ENCODE measurements at places on chromosomes 11 and 22. TPM values are rescaled to one million over a fixed set of nuclear protein-coding genes. Genes with fewer than 3 reads are reported as not detected.

DNA sequence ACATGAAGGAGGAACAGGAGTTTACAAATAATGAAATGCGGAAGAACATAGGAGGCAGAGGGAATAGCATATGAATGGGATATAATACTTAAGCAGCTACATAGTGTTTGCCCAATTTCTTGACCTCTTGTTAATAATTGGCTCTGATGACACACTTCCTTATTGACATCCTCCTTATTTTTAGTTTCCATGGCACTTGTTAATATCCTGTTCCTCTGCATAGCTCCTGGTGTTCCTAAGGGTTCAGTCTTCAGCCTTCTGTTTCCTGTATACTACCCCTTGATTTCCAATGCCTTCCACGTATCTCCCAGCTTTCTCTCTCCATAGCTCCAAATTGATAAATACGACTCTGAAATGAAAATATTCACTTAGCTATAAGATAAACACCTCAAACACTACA, 663.8 kb upstream of the API5 start:
- no peaks in the 10 kb centered on the region for H3K4me1 ChIP-seq
- H3K27me3 ChIP-seq = no peaks in the 10 kb centered on the region
- no peak overlapping the region for H3K4me3 ChIP-seq

GRCh38 chr11:126993599-126993998, 7.0 kb downstream of the KIRREL3 start:
- peaks cover 35% of the 10 kb centered on the region for H3K4me1 ChIP-seq
- no peaks in the 10 kb centered on the region for H3K36me3 ChIP-seq
- no peak overlapping the region for H3K4me3 ChIP-seq
- H3K27me3 ChIP-seq = peaks cover 23% of the 10 kb centered on the region
- no peak overlapping the region for H3K27ac ChIP-seq

DNA sequence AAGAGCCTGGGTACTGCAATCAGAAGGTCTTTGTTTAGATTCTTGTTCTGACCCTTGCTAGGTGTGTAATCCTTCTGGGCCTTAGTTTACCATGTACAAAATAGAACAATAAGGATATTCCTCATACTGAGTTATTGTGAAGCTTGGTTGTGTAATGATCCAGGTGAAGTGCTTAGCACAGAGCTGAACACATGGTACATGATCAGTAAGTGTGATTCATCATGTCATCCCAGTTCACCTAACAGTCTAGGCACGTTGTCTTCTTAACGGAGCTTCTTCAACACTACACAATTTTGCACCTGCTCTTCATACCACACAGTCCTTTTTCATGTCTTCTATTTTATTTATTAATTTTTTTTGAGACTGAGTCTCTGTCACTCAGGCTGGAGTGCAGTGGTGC, 234.3 kb upstream of the TENM4 start:
- H3K27ac ChIP-seq = no peak overlapping the region
- H3K4me3 ChIP-seq = no peak overlapping the region
- H3K27me3 ChIP-seq = no peaks in the 10 kb centered on the region

- peaks cover 6% of the 10 kb centered on the region for H3K4me1 ChIP-seq
- H3K4me3 ChIP-seq = no peak overlapping the region
- H3K36me3 ChIP-seq = peaks cover 4% of the 10 kb centered on the region
- no peaks in the 10 kb centered on the region for H3K27me3 ChIP-seq
These were observed 340.8 kb upstream of the PITPNB start for GRCh38 chr22:28259774-28260312.

- no peaks in the 10 kb centered on the region for H3K36me3 ChIP-seq
- H3K4me3 ChIP-seq = no peak overlapping the region
- H3K4me1 ChIP-seq = no peaks in the 10 kb centered on the region
- no peaks in the 10 kb centered on the region for H3K27me3 ChIP-seq
- DNase-seq = no peak
- no peak overlapping the region for H3K27ac ChIP-seq
These were observed 246.5 kb upstream of the DDI1 start for GRCh38 chr11:103789952-103790351.

DNA sequence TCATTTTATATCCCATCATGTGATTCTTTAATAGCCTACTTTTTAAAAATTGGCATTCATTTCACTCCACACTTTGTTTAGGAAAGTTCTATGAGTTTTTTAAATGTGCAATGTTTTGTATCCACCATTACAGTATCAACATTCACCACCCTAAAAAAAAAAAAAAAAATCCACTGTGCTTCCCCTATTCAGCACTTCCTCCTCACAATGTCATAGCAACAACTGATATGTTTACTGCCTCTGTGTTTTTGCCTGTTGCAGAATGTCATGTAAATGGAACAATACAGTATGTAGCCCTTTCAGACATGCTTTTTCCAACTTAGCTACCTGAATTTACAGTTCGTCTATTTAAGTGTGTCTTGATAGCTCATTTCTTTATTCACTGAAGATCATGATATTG, 754.2 kb downstream of the FAM181B start:
- H3K27me3 ChIP-seq = no peaks in the 10 kb centered on the region
- H3K4me3 ChIP-seq = no peak overlapping the region
- no peaks in the 10 kb centered on the region for H3K36me3 ChIP-seq

DNA sequence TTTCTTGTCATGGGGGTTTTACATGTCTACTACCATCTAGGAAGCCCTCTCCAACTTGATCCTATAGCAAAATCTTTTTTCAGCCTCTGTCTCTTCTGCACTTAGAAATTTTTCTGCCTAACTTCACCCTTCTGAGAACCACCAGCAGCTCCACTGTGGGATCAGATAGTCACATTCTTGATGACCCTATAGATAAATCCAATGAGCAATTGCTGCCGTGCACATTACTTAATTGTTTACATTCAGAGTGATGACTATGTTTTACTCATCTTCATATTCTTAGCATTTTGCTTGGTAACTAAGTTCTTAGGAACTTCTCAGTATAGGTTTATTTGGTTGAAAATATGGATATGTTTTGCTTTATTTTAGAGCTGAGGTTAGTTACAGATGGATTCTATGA, 12.4 kb upstream of the ETS1 start:
- DNase-seq = no peak
- no peaks in the 10 kb centered on the region for H3K36me3 ChIP-seq
- H3K4me1 ChIP-seq = peaks cover 15% of the 10 kb centered on the region
- no peak overlapping the region for H3K4me3 ChIP-seq
- peaks cover 13% of the 10 kb centered on the region for H3K27me3 ChIP-seq

KIF18A gene
- total RNA-seq = 27.6 TPM

GRCh38 chr11:117230286-117230961, 1.4 kb downstream of the PCSK7 start:
- no peaks in the 10 kb centered on the region for H3K27me3 ChIP-seq
- peak overlapping the region; percentile 96 for H3K4me3 ChIP-seq
- DNase-seq = no peak
- H3K36me3 ChIP-seq = peaks cover 2% of the 10 kb centered on the region
- H3K27ac ChIP-seq = no peak overlapping the region

CARD10 gene
- total RNA-seq = 7.0 TPM

SCO2 gene
- total RNA-seq = 2.3 TPM

- no peaks in the 10 kb centered on the region for H3K27me3 ChIP-seq
- no peak for DNase-seq
These were observed 105.3 kb upstream of the KIRREL3 start for GRCh38 chr11:127105593-127106541.

DNA sequence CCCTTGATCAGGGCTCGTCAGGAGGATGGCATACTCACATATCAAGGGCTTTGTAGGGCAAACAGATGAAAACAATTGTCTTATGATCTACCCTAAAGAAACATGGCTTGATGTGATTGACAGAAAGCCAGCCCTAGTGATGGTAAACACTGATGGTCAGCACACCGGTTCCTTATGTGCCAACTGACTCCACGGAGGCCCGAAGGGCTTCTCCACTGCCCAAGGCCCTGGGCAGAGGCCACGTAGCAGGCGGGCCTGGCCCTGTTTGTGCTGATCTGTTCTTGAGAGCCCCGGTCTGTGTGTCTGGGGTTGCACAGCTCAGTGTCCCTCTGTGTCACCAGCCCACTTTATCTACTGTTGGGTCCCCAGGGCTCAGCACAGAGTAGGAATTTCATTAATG, 115.2 kb downstream of the GRIK4 start:
- no peak for DNase-seq
- peaks cover 20% of the 10 kb centered on the region for H3K4me1 ChIP-seq
- no peak overlapping the region for H3K27ac ChIP-seq

- no peaks in the 10 kb centered on the region for H3K36me3 ChIP-seq
- DNase-seq = no peak
- H3K4me1 ChIP-seq = peaks cover 26% of the 10 kb centered on the region
- H3K4me3 ChIP-seq = no peak overlapping the region
These were observed 51.7 kb downstream of the FLI1 start for GRCh38 chr11:128745311-128746136.

- no peak overlapping the region for H3K4me3 ChIP-seq
- H3K4me1 ChIP-seq = peaks cover 6% of the 10 kb centered on the region
- no peak for DNase-seq
- H3K36me3 ChIP-seq = no peaks in the 10 kb centered on the region
- no peaks in the 10 kb centered on the region for H3K27me3 ChIP-seq
These were observed 10.5 kb upstream of the C11orf24 start for GRCh38 chr11:68282141-68282860.

DNA sequence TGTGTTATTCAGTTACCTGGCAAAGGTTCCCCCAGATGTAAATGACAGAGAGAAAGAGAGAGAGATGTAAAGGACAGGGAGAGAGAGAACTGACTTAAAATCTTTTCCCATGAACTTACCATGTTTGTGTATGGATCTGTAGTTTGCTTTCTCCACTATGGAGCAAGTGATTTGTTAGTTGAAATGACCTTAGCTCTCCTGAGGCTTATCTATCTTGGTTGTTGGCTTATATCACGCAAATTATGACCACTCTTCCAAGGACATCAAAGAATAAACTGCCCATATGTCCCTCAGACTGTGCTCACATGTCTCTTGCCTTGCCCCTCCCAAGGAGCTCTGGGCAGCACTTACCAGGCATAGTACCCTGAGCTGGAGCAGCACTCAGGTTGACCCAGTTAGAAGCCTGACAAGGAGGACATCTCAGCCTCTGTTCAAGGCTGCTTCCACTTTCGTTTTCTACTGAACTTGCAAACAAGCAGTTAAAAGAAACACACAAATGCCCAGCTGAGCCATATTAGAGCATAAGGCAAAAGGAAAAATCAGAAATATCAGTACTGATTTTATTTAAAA, 95.3 kb upstream of the RCN1 start:
- no peak overlapping the region for H3K27ac ChIP-seq
- H3K4me3 ChIP-seq = no peak overlapping the region
- no peaks in the 10 kb centered on the region for H3K36me3 ChIP-seq
- H3K4me1 ChIP-seq = no peaks in the 10 kb centered on the region
- no peak for DNase-seq
- H3K27me3 ChIP-seq = peaks cover 39% of the 10 kb centered on the region

All from neural crest cell (in vitro differentiated cells).